ENCODE measurements at places on chromosomes 3 and 15.
A peak's percentile ranks its signal among the peaks of the same experiment; 100 is the strongest.

DNA sequence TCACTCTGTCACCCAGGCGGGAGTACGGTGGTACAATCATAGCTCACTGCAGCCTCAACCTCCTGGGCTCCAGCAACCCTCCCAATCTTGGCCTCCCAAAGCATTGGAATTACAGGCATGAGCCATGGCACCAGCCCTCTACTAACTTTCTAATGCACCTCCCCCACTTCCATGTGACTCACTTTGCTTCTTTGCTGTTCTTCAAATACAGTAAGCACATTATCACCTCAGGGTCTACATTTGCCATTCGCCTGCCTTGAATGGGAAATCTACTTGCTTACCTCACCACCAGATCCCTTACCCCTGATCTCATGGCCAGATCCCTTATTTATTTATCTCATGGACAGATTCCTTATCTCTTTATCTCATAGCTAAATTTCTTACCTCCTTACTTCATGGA lies 235.3 kb downstream of the KCNMB2 start:
- no peaks in the 10 kb centered on the region for H3K36me3 ChIP-seq
- H3K27me3 ChIP-seq = no peaks in the 10 kb centered on the region
- H3K4me3 ChIP-seq = no peak overlapping the region
- no peak for DNase-seq

- H3K27ac ChIP-seq = no peak overlapping the region
- H3K27me3 ChIP-seq = peaks cover 48% of the 10 kb centered on the region
- peak; percentile 34 for DNase-seq
- no peak overlapping the region for H3K4me3 ChIP-seq
Observed at GRCh38 chr3:194206320-194206719, 70.4 kb downstream of the HES1 start.

DNA sequence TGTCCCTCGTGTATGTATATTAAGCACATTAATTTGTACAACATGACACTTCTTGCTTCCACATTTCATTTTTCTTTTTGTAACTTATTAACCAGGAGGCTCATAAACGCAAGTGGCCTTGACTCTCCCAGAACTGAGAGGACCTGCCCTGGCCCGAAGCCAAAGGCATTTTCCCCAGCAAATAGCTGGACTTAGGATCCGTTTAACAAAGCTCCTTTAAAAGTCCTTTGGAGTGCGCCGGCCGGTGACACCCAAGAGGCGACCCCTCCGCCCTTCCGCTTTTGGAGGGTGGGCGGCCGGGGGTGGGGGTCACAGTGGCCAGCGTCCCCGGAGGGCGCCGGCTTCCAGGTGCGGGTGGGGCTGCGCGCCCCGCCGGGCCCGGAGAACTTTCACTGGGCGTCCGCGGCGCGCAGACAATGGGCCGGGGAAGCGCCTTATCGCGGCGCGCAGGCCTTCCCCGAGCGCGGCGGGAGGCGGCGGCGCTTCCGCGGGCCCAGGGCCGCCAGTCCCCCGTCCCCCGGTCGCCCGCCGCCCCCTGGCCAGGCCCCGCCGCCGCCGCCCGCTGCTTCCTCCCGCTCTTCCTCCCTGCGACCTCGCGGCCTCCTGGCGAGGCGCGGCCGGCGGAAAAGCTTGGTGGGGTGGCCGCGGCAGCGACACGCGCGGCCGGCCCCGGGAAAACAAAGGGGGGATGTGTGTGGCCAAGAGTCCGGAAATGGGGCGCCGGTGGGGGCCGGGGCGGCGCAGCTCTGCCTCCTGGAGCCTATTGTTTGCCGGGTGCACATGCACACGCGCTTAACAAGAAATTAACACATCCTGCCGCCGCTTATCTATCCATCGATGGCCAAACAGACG lies 613.4 kb downstream of the MCTP2 start:
- H3K4me3 ChIP-seq = peak overlapping the region; percentile 19
- peak; percentile 81 for DNase-seq
- no peak overlapping the region for H3K27ac ChIP-seq
- H3K36me3 ChIP-seq = no peaks in the 10 kb centered on the region

DNA sequence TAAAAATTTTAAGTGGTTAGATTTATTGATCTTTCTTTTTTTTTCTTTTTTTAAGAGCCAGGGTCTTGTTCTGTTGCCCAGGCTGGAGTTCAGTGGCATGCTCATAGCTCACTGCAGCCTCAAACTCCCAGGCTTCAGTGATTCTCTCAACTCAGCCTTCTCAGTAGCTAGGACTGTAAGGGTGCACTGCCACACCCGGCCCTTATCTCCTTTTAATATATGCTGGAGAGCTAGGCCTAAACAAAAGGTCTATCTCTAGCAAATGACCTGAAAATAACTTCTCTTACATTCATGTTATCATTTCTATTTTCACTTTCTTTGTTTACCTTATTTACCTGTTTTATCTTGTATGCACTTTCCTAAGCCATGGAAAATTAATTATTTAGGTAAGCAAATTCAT lies 35.2 kb upstream of the MELTF start:
- peaks cover 66% of the 10 kb centered on the region for H3K36me3 ChIP-seq
- no peak for DNase-seq
- H3K27me3 ChIP-seq = no peaks in the 10 kb centered on the region
- H3K4me1 ChIP-seq = no peaks in the 10 kb centered on the region
- no peak overlapping the region for H3K27ac ChIP-seq
- no peak overlapping the region for H3K4me3 ChIP-seq

GRCh38 chr3:5828251-5828650 lies 640.7 kb downstream of the EDEM1 start:
- H3K27ac ChIP-seq = no peak overlapping the region
- no peak for DNase-seq
- no peak overlapping the region for H3K4me3 ChIP-seq
- H3K27me3 ChIP-seq = no peaks in the 10 kb centered on the region
- no peaks in the 10 kb centered on the region for H3K4me1 ChIP-seq
